ENCODE measurements at places on chromosomes 16 and 17.

DNA sequence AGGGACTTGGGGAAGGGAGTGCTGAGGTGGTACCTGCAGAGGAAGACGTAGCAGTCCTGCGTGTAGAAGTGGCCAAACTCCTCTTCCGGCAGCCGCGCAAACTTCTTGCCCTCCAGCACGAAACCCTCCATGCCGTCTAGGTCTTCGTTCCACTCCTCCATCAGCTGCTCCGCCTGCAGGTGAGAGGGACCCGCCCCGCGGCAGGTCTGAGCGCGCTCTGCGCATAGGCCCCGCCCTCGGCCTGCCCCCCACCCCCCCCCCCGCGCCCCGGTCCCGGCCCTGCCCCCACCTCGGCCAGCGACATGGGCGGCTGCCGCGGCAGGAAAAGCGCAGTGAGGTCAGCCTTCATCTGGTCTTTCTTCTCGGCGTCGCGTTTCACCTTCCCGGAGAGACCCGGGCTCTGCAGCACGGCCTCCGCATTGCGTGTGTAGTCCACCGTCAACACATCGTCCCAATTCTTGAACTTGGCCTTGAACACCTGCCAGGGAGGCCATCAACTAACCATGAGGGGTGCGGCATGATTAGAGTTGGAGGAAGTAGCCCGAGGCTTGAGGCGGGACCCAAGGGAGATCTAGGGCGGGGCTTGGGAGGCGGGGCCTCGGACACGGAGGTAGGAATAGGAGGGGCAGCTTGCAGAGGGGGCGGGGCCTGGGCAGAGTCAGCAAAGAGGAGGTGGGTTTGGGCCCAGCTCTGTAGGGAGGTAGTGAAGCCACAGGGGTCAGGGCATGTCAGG lies 11.5 kb downstream of the FLII start:
- no peak for DNase-seq

DNA sequence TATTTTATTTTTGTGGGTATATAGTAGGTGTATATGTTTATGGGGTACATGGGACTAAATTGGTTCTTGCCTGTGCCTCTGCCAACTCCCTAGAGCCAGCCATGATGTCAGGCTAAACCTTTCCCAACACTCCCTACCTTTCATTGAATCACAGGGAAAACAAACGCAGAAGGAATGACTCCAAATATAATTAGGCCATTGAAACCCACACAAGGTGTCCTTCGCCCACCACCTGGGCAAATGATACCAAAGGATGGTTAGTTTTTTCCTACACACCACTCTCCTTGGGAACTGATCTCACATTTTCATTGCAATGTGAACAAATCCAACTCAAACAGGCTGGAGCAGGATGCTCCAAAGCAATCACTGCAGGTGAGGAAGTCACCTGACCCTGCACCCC lies 27.5 kb downstream of the WSB1 start:
- no peak for DNase-seq

- DNase-seq, result no peak
These were observed 1.2 kb upstream of the TNRC6C start for GRCh38 chr17:77957235-77957856.

- DNase-seq, result no peak
These were observed 78.1 kb downstream of the TIMM22 start for GRCh38 chr17:1074886-1075605.

Data from hypothalamus (tissue), 51 donors.